Activated CD4-positive, alpha-beta memory T cell treated with anti-CD3 and anti-CD28 coated beads for 36 hours (primary cell): ENCODE measurements at places on chromosomes 5 and 9. TPM values are rescaled to one million over a fixed set of nuclear protein-coding genes. Genes with fewer than 3 reads are reported as not detected.

The CBY3 gene
- total RNA-seq: 0.61 TPM

The GPX3 gene
- total RNA-seq: not detected

DNA sequence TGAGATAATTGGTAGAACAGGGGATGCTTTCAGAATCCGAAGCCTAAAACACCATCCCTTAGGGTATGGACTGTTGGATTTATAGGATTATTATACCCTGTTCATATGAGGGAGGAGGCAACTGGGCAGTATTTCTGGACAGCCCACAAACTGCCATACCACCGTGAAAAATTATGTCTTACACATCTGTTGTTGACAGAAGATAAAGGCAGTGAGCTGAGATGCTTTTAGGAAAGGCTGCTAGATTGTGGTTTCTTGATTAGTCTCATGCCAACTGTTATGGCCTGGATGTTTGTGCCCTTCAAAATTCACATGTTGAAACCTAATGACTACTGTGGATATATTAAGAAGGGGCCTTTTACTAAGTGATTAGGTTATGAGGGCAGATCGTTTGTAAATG lies 83.7 kb upstream of the DHFR start:
- no peak for DNase-seq

DNA sequence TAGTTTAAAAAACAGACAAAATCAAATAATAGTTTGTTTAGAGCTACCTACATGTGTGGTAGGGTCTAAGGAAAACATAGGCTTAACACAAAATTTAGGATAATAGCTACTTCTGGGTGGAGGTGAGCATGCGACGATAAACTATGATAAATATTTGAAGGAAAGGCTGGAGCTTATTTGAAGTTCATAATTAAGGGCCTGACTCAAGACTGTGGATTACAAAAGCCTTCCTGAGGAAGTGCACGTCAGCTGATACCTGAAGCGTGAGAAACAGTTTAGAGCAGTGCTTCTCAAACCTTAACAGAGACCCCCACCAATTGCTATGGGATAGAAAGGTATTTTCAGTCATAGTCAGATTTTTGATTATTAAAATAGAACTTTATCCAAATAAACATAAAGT lies 20.4 kb upstream of the UBLCP1 start:
- DNase-seq: no peak

DNA sequence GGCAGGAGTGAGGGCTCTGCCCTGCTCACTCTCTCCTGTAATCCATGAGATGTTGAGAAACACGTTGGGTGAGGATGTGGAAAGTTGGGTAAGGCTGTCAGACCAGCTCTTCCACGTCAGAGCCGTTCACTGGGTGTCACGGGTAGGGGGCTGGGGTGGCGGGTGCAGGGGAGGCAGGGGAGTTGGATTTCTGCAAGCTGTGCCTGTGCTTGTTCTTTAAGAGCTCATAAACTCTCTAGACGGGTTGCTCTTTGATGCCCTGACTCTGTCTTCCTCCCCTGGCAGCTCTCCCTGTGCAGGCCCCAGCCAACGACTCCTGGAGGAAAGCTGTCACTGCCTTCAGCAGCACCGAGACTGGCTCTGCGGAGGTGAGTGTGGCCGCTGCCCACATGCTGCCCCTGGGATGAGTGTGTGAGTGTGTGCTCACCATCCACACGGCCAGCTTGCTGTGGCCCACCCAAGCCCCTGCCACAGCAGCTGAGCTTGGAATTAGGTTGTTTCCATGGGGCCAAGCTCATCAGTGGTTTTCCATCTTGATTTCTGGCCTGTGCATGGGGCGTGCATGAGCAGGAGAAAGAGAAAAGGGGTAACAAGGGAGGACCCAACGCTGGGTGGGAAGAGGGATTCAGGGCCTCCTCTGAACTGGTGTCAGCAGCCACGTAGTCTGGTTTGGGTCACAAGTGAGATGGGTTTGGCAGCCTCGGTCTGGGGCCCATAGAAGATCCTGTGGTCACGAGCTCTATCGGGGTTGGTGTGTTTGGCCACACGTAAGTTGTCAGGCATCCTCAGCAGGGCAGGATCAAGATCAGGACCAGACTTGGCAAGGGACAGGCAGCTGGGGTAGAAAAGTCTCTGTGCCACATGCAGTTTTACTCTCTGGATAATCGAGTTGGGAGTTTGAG lies 21.0 kb upstream of the POMT1 start:
- no peak for DNase-seq

GRCh38 chr5:140424135-140424534 lies 22.5 kb downstream of the ANKHD1 start:
- DNase-seq: no peak

DNA sequence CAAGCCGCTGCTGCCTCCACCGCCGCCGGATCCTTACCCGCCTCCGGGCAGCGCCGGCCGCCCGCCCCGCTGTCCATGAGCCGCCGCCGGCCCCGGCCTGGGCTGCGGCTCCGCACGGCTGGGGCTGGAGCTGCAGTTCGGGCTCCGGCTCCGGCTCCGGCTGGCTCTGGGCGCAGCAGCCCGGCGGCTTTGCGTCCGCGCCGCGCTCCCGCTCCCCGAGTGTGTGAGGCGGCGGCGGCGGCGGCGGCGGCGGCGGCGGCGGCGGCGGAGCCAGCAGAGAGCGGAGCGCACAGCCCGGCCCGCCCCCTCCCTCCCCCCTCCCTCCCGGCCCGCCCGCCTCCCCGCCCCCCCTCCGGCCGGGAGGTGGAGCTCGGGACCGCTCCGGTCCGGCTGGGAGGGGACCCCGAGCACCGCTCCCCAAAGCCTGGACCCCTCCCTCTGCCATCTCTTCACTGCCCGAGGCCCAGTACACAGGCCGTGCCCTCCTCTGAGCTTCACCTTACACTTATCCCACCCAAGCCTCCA lies at the start of gene PCDH1:
Gene PCDH1 (minus strand): TSS at position 225 of the 525 bp plus-strand sequence. CDS start 148 bp downstream, at position 77.
- DNase-seq: peak; percentile 24

- DNase-seq: peak; percentile 89
Measured at GRCh38 chr5:55037046-55037771, 13.2 kb downstream of the GZMK start.
